ENCODE measurements at places on chromosomes 1 and 21.

DNA sequence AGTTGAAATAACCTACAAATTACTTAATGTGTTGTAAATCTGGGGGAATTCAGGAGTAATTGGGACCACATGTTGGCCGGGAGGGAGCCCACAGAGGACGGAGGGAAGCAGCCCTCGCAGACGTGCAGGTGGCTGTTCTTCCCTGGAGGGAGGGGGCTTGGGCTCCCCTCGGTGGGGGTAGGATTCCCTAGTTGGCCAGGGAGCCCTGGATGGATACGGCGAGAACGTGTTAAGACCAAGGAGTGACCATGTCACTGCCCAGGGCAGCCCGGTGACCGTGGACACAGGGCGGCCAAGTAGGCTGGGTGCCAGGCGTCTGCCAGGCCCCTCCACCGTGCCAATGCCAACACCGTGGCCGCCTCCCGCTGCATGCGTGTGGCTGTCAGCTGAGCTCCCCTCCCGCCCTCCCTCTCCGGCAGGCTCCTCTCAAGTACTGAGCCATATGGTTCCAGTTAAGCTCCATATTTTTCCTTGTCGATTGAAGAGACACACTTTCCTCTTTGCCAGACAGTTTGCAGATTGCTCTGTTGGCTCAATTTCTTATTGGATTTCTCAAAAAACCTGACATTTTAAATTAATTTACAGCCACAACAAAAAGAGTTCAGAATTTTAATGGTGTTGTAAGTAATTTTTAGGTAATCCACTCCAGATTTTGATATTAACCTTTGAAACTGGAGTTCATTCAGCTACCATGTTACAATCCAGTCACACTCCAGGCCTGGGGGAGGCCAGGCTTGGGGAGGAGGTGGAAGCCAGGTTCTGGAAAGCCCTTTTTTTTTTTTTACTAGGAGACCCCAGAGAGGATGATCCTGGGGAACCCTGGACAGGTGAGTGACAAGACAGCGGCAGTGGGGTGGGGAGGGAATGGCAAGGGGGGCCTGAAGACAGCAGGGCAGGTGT lies 71.2 kb downstream of the CASZ1 start:
- DNase-seq, result no peak

- peak; percentile 55 for DNase-seq
Measured at GRCh38 chr1:52002038-52002917, 11.8 kb upstream of the RAB3B start.

- no peak for DNase-seq
Measured at GRCh38 chr1:245010018-245010614, 144.7 kb upstream of the KIF26B start.

DNA sequence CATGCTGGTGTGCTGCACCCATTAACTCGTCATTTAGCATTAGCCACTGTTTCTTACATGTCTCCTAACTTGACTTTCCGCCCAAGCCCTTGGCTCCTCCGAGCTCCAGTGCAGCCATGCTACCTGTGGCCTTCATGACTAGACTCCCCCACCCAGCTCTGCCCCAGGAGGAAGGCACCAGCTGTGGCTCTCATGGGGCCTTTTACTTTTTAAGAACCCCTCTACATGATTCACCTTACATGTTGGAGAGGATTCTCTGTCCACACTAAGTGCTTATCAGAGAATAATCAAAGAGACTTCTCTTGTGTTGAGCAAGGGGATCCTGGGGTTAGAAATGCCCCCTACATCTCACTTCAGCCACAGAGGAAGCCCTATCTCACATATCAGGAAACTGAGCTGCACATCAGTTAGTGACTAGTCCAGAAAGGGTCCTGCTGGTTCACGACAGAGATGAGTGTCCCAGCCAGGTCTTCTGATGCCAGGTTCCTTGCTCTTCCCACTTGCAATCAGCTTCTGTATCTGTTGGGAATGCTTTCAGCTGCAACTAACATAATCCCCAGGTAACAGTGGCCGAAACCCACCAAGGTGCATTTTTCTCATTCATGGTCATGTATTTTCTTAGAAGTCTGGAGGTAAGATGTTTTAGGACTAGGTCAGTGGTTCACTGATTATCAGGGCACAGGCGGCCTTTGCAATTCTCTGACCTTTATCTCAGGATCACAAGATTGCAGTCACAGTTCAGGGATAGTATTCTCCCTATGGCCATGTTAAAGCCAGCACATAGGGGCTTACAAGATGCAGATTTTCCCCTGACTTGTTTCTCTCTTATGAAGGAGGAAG lies 45.9 kb downstream of the KLHDC7A start:
- no peak for DNase-seq

DNA sequence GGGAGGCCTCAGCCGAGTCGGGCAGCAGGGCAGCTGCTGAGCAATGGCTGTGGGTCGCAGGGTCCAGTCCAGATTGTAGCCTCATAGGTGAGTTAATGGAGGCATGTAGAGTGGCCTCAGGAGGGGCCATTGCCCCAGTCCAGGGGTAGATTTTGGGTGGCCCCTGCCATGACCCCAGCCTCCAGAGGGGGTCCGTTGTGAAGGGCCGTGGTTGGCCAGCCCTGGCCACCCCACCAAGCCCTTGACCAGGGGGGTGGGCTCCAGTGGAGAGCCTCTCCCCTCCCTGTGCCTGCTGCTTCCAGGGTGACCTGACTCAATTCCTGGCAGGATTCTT lies 26.1 kb downstream of the TRPM2 start:
- DNase-seq, result peak; percentile 18

- no peak for DNase-seq
Measured at GRCh38 chr21:41955516-41955915, 1.7 kb upstream of the C2CD2 start.

- DNase-seq, result no peak
Measured at GRCh38 chr1:65722461-65722860, 70.2 kb upstream of the PDE4B start.

- no peak for DNase-seq
Measured at GRCh38 chr1:231144416-231145193, 17.3 kb upstream of the TRIM67 start.

- no peak for DNase-seq
Measured at GRCh38 chr1:179929955-179930798, 24.4 kb upstream of the CEP350 start.

DNA sequence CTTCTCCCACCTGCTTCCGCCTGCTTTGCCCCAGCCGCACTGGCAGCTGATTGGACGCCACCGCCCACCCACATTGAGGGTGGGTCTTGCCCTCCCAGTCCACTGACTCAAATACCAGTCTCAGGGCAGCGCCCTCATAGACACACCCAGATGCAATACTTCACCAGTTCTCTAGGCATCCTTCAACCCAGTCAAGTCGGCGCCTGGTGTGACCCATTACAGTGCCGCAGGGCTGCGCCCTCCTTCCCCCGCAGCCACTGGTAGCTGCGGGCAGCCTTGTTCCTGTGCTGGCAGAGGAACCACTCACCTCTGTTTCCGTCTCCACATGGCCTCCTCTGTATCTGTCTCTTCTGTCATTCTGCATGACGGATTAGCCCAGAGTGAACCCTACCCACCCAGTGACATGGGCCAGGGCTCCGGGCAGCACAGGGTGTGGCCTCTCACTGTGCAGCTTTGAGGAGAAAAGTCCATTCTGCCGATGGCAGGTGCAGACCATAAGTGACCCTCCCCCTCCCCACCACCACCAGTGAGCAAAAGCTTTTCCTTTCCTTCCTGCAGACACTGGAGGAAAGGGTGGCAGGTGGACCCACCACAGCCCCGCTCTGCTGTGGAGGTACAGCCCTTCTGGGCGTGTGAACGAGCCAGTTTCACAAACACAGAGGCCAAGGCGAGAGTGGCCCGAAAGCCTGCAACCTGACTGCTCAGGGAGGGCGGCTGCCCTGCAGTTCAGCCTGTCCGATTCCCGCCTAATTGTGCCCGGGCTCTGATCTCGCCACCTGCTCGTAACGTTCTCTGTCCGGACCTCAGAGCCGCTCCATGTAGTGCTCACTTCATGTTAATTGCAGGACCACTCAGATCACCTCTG lies 57.1 kb downstream of the FAAP20 start:
- no peak for DNase-seq

DNA sequence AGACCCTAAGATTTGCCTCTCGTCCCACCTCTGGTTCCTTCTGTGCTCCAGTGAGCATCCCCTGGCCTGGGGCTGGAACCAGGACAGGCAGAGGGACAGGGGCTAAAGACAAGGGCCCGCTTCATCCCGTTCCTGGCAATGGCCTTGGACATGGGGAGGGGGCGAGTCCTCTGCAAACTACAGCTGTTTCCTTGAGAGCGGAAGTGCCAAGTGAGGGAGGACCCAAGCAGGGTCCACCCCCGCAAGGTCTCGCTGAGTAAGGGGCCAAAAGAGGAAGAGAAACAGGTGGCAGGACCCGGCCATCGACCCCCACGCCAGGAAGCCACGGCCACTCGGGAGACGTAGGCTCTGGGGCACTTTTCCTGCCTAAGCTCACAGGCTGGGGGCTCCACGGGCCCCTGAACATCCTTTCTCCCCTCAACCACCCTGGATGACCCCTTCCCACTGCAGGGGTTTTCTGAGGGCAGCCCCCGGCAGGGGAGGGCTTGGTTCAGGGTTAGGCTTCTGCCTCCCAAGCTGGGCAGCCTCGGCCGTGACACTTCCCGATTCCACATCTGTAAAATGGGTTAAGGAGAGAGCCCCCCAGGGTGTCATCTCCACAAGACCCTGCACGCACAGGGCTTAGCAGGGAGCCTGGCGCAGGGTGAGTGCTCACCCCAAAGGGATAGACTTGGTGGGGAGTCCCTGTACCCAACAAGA lies 17.9 kb upstream of the PLEKHG5 start:
- no peak for DNase-seq

DNA sequence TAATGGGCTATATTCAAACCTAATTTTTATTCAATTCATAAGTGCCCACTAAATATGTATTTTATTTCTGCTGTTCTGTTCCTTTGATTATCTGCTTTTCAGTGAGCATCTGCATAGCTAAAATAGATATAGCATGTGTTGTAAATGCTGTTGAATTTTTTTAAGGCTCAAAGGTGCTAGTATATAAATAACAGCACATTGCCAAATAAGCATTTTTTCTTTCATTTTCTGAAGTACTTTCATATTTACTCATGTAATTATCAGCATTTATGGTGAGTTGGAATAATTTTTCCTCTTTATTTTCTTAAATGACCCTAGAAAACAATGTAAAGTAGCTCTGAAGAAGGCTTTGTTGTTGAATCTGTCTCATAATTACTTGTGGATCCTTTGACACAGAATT lies 69.6 kb upstream of the B3GALT2 start:
- no peak for DNase-seq

DNA sequence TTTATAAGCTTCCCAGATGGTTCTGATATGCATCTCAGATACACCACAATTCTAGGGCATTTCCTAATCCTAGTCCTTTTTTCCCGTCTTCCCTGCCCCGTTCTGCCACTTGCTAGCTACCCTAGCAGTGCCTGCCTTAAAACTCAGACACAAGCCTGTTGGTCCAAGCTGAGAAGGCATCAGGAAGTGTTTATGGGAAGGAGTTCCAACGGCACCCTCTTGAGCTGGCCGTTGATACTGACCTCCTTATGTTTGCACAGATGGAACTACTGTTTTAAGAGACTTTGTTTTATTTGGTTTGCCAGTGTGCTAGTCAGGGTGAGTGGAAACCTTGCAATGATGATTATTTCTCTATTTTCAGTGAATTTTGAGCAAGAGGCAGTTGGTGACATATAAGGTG lies 67.2 kb downstream of the UCK2 start:
- no peak for DNase-seq

- DNase-seq, result no peak
Measured at GRCh38 chr1:163412221-163412620, 90.5 kb downstream of the NUF2 start.

DNA sequence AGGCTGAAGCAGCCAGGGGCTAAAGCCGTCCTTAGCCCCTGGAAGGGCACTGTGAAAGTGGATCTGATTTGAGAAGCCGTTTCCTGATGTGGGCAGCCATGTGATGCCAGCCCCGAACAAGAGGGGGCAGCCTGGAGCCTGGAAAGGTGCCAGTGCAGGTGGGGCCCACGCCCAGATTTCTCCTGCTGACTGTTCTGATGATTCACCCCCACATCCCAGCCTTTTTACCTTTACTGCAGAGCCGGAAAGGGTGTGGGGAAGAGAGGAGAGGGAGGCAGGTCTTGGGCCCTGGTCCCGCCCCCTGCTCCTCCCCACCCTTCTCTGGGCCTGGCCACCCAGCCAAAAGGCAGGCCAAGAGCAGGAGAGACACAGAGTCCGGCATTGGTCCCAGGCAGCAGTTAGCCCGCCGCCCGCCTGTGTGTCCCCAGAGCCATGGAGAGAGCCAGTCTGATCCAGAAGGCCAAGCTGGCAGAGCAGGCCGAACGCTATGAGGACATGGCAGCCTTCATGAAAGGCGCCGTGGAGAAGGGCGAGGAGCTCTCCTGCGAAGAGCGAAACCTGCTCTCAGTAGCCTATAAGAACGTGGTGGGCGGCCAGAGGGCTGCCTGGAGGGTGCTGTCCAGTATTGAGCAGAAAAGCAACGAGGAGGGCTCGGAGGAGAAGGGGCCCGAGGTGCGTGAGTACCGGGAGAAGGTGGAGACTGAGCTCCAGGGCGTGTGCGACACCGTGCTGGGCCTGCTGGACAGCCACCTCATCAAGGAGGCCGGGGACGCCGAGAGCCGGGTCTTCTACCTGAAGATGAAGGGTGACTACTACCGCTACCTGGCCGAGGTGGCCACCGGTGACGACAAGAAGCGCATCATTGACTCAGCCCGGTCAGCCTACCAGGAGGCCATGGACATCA lies at the start of gene SFN:
Gene SFN, plus strand, starts transcription at position 369 of the 904 bp plus-strand sequence. Its CDS starts 64 bp downstream, at position 433.
- no peak for DNase-seq

GRCh38 chr1:44857446-44857845 lies 14.4 kb upstream of the PTCH2 start:
- DNase-seq, result no peak

GRCh38 chr1:229938551-229938950 lies 128.5 kb upstream of the GALNT2 start:
- DNase-seq, result no peak

GRCh38 chr1:10744654-10745238 lies 51.7 kb downstream of the CASZ1 start:
- no peak for DNase-seq

- DNase-seq, result no peak
Measured at GRCh38 chr1:7409278-7409677, 361.8 kb upstream of the VAMP3 start.

DNA sequence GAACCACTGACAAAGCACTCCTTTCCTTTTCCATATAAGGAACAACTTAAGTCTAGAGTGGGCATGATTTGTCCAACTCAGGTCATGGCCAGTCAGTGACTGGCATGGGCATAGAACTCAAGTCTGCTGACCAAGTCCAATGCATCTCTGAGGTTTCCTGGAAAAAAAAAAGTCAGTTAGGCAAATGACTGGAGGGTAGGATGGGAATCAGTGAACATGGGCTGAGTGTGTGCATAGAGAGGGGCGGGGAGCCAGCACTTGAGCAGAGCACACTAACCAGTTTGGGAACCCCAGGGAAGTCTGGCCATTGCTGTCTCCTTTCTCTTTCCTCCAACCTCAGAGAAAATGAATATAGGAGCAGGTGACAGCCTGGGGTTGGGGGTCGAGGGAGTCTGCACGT lies 53.6 kb upstream of the FMOD start:
- DNase-seq, result no peak

GRCh38 chr21:38806153-38806941 lies 618 bp downstream of the ETS2 start:
- peak; percentile 49 for DNase-seq

- DNase-seq, result no peak
Measured at GRCh38 chr1:223052462-223052861, 90.6 kb downstream of the TLR5 start.
